ENCODE measurements at places on chromosomes 6 and 20.

DNA sequence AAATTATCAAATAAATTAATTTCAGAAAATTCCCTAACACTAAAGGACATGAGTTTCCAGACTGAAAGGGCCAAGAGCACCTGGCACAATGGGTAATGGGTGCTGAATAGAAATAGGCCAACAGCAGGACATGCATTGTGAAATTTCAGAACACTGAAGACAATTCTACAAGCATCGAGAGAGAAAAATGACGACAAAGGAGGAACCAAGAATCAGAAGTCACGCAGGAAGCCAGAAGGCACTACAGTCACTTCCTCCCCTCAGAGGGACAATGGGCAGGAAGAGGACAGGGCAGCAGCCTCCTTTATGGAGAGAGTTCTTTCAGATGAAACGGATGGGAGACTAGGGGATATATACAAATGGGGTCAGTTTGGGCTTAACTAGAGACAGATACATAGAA lies 29.6 kb downstream of the PCNA start:
- no peak for DNase-seq

GRCh38 chr20:46582648-46583047 lies 32.2 kb upstream of the OCSTAMP start:
- no peak for DNase-seq

DNA sequence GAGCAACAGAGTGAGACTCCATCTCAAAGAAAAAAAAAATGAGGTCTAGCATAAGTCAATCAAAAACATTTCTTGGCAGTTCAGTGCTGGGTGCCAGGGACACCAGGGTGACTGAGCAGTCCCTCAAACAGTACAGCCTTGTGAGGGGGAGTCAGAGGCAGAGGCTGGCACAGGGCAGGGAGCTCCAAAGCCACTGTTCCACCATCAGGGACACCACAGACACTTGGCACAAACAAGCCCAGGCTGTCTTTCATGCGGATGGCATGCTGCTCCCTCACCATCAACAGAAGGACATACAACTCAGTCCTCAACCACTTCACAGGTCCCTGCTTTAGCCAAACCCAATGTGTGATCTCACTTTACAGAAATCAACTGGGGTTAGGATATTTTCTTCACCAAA lies 36.0 kb upstream of the GRM4 start:
- DNase-seq, result no peak

DNA sequence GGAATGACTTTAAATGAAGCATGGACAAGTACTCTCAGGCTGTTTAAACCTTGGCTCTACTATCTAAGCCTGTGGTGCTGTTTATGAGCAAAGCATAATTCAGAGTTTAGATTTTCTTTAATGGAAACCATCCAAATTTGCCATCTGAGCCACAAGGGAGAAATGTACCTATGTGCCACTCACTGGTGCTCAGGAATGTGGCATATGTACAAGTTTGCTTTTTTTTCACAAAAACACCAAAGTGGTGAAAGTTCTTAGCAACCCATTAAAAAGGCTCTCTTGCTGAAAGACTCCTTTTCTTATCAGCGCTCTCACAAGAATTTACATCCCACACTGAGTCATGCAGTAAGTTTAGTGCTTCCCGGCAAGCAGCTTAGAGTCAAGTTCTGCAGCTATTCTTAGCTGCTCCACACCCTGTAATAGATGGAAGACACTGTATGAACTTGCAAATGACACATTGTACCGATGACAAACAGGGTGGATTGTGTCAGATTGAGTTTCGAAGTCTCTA lies 57.3 kb upstream of the MLIP start:
- no peak for DNase-seq

DNA sequence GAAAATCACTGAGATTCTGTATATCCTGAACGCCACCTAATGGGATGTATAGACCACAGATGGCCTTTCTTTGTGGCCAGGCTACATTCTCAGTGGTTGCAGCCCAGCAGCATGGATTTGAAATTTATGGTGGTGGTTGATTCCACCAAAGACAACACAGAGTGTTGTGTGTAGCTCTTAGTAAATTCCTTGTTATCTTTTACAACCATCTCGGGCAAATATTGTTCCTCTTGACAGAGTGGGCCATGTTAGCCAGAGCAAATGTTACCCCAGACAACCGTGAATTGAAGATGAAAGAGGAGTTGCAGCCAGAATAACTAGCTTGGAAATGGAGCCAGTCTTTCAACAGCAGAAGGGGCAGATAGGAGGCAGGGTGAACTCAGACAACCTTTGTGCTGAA lies 39.5 kb downstream of the SLC24A3 start:
- DNase-seq, result no peak

DNA sequence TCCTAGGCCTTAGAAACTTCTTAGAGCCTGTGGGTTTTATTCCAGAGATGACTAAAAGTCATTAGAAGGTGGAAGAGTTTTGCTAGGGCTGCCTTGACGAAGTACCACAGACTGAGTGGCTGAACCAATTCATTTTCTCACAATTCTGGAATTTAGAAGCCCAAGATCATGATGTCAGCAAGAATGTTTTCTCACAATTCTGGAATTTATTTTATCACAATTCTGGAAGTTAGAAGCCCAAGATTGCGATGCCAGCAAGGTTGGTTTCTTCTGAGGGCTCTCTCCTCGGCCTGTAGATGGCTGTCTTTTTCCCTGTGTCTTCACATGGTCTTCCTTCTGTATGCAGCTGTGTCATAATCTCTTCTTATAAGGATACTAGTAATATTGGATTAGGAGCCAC lies 672.9 kb upstream of the MARCKS start:
- DNase-seq, result no peak

GRCh38 chr6:169803271-169803811 lies 51.9 kb downstream of the ERMARD start:
- DNase-seq, result no peak

- no peak for DNase-seq
Measured at GRCh38 chr20:62571669-62572344, 70.5 kb upstream of the SLCO4A1 start.

- DNase-seq, result no peak
Measured at GRCh38 chr6:154513601-154514320, 3.3 kb upstream of the CNKSR3 start.

DNA sequence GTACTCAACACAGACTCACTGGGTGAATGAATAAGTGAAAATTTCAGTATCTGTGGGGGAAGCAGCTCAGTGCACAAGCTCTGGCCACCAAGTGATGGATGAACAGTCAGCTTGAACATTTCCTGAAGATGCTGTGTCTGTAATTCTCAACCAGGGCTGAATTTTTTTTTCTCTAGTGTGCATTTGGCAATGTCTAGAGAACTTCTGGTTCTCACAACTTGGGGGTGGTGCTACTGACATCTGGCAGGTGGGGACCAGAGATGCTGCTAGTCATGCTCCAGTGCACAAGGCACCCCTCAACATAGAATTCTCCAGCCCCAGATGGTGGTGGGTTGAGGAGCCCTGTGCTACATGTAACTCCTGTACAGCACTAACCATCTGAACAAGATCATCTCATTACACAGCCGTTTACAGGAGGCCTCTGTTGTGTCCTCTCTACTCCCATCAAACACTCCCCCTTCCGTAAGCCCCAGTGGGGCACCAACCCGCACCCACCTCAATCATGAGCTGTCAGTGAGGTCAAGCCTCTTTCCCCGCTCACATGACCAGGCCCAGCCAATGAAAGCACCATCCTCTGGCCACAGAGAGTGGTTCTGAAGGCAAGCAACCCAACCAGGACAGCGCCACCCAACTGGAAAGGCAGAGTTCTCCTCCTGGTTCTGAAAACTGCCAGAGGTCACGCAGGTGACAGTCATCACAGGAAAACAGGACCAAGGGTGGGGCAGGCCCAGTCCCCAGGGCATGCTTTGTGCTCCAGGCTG lies 103.9 kb upstream of the PMEPA1 start:
- no peak for DNase-seq

- DNase-seq, result no peak
Measured at GRCh38 chr6:170203212-170203611, 87.7 kb downstream of the DLL1 start.

- DNase-seq, result no peak
Measured at GRCh38 chr6:70270287-70271005, 32.4 kb downstream of the COL9A1 start.

DNA sequence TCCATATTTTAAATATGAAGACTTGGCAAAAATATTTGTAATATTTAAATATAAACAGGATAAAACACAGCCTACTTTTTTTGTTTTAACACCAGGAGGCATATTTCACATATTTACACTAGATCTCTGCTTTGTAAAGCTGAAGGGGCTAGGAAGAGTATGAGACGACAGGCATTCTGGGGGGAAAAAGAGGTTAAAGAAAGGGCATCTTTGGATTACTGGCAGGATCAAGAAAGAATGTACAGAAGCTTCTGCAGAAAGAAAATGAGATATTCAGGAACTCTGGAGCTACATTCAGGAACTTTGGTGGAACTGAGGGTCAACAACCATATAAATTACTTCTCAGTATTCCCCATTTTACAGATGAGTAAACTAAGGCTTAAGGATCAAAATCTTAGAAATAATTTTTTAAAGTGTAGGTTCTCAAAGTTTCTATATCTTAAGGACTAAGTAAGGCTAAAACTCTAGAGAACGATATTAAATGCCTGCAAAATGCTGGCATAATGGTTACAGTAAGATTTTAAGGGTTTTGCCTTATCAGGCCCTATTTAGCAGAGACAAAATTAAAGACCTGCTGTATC lies 156.5 kb downstream of the CDK19 start:
- no peak for DNase-seq

DNA sequence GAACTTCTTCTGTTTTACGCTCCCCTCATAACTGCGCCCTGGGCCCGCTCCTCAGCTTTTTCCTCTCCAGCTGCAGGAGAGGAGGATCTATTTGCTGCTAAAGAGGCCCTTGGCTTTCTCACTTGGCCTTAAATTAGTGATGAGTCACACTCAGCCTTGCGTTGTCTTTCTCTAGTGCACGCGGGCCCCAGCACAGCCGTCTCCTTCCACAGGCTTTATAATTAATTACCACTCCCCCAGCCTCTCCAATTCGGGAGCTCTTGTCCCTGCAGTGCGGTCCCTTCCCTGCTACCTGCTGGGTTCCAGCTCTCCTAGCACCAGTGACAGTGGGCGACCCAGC lies 25.2 kb downstream of the PACSIN1 start:
- DNase-seq, result no peak

DNA sequence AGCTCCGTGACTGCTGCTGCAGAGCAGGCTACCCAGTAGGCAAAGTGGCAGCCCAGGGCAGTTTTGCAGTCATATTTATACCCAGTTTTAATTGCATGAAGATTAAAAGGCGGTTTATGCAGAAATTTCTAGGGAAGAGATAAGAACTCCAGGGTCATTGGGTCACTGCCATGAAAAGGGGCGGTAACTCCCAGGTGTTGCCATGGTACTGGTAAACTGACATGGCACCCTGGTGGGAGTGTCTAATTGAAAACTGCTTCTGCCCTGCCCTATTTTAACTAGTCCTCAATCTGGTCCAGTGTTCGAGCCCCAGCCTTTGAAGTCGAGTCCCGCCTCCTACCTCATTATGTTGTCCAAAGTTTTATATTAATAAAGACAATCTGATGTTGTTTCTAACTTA lies 75.0 kb upstream of the FUCA2 start:
- DNase-seq, result no peak

- no peak for DNase-seq
Measured at GRCh38 chr6:2766767-2767656, 1.8 kb downstream of the WRNIP1 start.

DNA sequence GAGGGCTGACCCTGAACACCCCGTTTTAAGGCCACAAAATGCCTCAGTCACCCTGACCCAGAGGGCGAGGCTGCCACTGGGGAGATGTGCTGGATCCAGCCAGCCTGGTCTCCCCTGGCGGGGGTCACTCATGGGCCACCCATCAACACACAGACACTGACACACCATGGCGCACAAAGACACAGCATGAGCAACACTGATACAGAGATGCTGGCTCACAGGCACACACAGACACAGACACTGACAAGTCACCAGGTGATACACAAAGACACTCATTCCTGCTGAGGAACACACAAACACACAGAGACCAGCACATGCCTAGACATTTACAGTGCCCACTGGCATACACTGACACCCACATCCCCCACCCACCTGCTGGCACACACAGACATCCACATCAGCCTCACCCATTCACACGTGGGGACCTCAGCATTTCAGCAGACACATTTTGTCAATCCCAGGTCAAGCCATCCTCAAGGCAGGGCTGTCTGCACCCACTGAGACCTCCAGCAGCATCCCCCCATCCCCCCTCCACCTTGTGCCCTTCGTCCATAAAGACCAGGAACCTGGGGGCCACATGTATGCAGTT lies 63.4 kb downstream of the MDGA1 start:
- DNase-seq, result no peak
